Daoy (cell line): ENCODE measurements at places on chromosomes 6 and 20. TPM values are rescaled to one million over a fixed set of nuclear protein-coding genes. Genes with fewer than 3 reads are reported as not detected.

TBXT gene
- total RNA-seq = 0.57 TPM in 1 of 2 replicates, not detected in the other

- no peak for DNase-seq
Observed at GRCh38 chr6:137763886-137764285, 103.2 kb upstream of the TNFAIP3 start.

MAP3K5 gene
- total RNA-seq = 1.2 and 3.4 TPM in 2 replicates

- no peak for DNase-seq
Observed at GRCh38 chr6:145733810-145734209, 1.5 kb downstream of the EPM2A start.

DNA sequence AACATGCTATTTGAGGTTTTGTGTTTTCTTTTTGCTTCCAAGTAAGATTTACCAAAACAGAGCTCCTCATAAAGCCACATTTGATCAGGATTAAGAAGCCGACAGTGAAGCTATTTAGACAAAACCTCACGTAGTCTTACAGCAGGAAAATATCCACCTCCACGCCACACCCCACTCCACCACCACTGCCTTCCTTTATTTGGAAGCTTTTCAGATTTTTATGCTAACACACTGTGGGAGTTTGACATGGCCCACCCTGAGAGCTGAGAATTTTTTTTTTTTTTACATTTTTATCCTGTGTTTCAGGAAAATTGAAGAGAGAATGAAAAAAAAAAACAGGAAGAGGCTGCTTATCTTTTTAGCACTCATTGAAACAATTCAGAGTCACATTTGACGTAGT is 104.8 kb upstream of the MC3R start:
- no peak for DNase-seq

GRCh38 chr6:25990172-25990873 is 27.7 kb downstream of the TRIM38 start:
- no peak for DNase-seq

GRCh38 chr20:52056203-52057062 is 135.1 kb downstream of the ZFP64 start:
- peak; percentile 30 for DNase-seq

DNA sequence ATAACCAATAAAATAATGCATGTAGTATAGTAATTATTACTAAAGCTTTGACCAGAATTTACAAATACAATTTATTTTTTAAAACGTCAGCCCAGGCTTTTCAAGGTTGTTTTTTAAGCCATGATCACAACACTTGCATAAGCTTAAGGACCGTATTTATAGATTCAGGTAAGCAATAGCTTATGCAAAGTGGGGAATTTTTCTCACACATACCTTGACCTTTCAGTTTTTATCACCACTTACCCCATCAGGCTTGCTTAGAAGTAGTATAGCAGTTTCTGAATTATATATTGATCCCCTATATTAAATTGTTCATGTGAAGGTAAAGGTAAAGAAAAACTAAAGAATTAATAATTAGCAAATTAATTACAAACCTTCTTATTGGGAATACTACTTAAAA is 232.3 kb upstream of the FKBP1C start:
- no peak for DNase-seq

- DNase-seq = no peak
Observed at GRCh38 chr6:12312736-12313135, 22.6 kb downstream of the EDN1 start.

- DNase-seq = peak; percentile 58
Observed at GRCh38 chr6:56292505-56293181, 45.3 kb upstream of the COL21A1 start.

HLA-DQB1 gene
- total RNA-seq = 0.23 and 0.51 TPM in 2 replicates
